ENCODE measurements at places on chromosomes 12 and 14.

DNA sequence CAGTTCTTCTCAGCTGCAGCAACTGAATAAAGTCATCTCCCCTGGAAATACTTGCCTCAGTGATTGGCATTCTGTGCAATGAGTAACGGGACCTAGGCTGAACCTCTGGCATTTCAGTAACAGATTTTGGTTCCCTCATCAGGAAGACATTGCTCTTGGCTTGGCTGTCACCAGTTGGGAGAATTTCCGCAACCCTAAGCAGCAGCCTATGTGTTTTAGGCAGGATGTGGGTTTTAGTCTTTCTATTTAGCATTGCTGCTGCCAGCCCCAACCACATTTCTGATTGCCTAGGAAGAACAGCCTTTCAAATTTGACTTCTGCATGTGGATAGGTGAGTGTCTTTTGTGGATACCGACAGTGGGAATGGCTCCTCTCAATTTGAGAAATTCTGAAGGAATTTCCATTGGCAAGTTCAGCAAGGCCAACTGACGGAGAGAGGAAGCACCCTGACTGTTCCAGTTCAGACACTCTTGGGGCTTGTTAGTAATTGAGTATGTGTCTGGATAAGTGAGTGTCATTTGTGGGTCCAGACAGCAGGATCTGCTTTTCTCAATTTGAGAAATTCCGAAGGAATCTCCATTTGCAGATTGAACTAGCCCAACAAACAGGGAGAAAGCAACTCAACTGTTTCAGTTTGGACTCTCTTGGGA is 19.0 kb upstream of the CLEC2A start:
- DNase-seq: no peak

DNA sequence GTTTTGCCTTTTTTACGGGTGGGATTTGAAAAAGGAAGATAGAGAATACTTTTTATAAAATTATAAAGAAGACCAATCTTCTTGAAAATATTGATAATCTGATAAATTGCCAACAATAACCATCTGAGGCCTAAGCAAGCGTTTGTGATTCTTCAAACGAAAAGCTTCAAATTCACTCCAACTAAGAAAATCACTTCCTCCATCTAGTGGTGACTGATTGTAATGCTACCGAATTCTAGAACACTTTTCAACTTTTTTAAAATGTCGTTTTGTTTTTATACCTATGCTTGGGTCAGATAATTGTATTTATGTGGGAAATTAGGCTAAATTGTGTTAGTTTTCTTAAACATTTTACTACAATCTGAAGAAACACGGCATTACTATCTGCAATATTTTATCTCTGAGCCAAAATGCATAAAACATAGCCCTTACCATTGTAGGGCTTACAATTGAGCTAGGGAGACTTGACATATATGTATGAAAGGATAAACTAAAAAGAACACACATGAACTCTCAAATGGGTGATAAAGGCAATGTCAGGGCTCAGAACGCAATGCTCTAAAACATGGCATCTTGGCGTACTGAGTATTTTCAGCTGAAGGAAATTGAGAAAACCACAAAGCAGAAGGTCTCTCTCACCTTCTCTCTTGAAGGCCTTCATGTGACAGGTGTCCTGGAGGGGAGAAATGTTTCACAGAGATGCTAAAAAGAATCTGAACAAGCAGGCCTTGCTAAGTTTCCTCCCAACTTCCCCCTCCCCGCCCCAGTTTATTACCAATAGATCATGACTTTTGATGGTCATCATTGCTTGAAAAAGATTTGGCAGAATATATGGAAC is 36.8 kb upstream of the G2E3 start:
- peak; percentile 20 for DNase-seq

DNA sequence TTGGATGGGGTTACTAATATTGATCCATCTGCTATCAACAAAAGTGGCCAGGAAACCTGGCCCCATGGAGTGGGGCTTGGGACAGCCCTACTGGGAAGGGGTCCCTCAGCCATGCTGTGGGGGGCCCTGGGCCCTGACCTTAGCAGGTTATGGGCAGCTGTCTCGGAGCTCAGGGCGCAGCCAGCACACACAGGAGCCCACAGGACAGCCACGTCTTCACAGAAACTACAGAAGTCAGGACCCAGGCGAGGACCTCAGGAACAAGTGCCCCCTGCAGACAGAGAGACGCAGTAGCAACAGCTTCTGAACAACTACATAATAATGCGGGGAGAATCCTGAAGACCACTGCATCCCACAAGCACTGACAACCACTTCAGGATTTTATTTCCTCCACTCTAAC is 11.9 kb upstream of the FKBP11 start:
- no peak for DNase-seq

GRCh38 chr12:122293081-122293480 is 26.8 kb upstream of the VPS33A start:
- no peak for DNase-seq

- peak; percentile 79 for DNase-seq
Observed at GRCh38 chr12:95102916-95103671, 29.7 kb upstream of the NR2C1 start.

DNA sequence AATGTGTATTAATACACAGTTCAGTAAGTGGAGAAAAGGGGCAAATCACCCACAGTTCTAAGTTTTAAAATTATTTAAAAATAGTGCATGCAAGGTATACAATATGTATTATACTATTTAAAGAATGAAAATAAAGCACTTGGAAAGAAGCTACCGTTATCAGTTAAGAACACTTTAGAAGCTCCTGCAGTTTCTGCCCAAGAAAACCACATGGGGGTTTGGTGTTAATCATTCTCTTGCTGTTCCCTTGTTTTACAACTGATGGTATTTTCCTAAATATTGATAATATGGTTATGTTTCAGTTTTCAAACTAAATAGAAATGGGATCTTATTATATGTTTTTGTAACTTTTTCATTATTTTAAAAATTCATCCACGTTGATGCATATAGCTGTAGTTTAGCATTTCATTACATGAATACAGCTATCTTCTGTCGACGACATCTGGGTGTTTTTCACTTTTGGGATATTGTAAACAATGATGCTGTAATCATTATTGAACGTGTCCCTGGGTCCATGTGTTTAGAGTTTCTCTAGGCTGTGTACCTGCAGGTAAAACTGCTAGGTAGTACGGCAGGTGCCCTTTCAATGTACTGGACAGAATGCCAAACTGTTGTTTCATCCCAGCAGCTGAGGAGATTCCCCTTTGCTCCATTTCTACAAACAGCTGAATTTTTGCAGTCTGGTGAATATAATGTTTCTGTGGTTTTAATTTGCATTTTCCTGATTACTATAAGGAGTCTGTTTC is 64.1 kb downstream of the APPL2 start:
- DNase-seq: no peak

DNA sequence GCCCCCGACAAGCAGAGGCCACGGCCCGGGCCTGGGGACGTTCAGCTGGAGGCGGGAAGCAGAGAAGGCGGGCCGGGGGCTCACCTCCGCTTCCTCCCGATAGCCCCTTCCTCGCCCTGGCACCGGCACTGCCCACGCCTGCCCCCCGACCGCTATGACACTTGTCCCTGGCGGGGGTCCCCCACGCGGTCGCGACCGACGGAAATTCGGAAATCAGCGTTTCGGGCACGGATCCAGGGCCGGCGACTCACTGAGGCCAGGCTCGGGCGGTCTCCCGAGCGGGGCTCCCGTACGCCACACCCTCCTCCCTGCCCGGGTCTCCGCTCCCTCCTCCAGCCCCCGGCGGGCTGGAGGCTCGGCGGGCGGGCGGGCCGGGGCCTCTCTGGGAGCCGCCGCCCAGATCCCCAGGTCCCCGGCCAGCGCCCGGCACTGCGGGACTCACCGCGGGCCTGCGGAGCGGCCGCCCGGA is 581 bp downstream of the PITPNM2 start:
- DNase-seq: no peak

- DNase-seq: no peak
Observed at GRCh38 chr14:38507299-38507698, 251.4 kb upstream of the CLEC14A start.

GRCh38 chr14:95935228-95935822 is 58.7 kb downstream of the TUNAR start:
- no peak for DNase-seq

- no peak for DNase-seq
Observed at GRCh38 chr12:116571089-116571488, 11.9 kb downstream of the MAP1LC3B2 start.

GRCh38 chr12:50799908-50800307 is 36.0 kb downstream of the ATF1 start:
- no peak for DNase-seq

DNA sequence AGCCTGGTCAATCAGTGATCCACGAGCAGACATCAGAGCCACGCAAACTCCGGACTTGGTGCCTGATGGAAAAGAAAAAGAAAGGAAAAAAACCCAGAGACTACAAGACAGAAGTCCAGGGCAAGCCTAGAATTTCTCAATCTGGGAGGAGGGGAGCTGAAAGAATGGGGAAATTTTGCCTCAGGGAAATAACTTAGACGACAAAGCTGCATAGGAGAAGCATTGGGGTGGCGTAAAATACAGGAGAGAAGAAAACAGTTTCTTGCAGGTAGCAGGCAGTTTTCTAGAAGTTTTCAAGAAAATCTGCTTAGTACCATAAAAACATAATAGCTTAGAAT is 2.6 kb upstream of the SLC11A2 start:
- DNase-seq: no peak

Measured in HS-27A (cell line).